ENCODE measurements at places on chromosomes 2 and 18.

DNA sequence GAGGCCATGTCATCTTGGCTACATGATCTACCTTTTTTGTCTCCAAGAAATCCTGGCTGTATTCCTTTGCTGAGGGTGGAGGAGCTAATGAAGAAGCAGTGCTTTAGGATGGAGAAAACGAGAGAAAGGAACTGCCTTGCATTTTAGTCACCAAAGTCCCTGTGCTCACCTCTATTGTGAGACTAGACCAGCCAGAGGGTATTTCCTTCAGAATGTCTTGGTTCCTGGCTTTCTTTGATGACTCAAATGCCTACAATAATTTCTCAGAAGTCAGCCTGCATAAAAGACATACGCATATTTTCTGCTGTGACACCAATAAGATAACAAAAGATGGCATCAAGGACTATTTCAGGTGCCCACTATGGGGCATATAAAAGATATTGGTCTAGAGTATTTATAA is 10.8 kb downstream of the SF3B6 start:
- DNase-seq = no peak

DNA sequence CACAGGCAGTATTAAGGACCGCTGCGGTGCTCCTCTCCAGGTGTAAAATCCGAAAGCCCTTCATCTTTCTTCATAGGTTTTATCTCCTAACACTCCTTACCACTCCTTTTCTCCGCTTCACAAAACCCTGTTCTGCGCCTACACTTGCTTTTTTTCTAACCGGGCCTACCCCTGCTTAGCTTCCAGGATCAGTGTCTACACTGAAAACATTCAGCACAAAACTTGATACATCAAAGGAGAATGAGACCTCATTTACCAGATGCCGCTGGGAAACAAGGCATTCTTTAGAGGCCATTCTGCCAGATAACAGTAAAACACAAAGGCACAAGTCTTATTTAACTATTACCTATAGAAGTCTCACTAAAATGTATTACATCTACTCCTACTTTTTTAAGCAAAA is 13.1 kb downstream of the CHST10 start:
- no peak for DNase-seq

DNA sequence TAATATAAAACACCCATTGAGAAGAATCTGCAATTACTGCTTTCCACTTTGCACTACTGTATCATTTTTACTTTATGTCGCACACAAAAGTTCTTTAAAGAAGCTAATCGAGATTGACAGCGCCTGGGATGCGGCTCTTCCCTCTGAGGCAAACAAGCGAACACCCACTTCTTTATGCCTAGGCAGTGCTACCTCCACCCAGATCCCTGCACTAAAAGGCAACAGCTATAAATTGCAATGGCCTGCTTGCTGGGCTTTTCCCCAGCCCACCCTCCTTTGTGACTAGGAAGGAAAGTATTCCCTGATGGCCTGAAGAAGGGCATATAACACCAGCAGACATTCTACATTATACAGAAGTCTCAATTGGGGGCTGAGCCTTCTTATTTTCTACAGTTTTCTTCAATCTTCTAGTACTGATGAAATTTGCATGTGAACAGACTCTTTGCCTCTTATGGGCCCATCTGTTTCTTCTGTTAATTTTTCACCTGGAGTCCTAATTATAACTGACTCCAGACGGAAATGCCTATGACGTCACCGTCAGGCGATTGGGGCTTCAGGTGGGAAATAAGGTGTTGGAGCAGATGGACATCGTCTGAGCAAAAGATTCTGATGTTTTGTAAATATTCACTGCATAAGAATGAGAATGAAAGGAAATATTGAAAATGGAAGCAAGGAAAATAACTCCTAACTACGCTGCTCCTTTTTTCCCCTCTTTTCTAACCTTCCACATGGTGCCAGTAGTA is 138.9 kb upstream of the DCC start:
- DNase-seq = no peak

DNA sequence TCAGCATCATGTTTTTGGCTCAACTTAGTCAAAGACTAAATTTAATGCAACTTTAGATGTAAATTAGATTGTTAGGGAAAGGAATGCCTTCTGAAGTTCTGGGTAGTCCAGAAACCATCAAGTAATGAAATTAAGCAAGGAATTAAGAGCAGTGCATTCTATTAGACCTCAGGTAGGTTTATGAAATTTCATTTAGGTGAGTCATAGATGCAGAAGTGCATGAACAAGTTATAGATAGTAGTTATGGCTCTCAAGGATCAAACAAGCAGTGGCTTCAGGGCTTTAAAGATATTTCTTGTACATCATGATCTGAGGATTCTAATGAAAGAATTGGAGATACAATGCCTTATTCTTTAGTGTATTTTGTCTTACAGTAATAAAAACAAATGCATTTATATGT is 25.4 kb upstream of the SPOPL start:
- no peak for DNase-seq
